ENCODE measurements at places on chromosomes 5 and 9.

DNA sequence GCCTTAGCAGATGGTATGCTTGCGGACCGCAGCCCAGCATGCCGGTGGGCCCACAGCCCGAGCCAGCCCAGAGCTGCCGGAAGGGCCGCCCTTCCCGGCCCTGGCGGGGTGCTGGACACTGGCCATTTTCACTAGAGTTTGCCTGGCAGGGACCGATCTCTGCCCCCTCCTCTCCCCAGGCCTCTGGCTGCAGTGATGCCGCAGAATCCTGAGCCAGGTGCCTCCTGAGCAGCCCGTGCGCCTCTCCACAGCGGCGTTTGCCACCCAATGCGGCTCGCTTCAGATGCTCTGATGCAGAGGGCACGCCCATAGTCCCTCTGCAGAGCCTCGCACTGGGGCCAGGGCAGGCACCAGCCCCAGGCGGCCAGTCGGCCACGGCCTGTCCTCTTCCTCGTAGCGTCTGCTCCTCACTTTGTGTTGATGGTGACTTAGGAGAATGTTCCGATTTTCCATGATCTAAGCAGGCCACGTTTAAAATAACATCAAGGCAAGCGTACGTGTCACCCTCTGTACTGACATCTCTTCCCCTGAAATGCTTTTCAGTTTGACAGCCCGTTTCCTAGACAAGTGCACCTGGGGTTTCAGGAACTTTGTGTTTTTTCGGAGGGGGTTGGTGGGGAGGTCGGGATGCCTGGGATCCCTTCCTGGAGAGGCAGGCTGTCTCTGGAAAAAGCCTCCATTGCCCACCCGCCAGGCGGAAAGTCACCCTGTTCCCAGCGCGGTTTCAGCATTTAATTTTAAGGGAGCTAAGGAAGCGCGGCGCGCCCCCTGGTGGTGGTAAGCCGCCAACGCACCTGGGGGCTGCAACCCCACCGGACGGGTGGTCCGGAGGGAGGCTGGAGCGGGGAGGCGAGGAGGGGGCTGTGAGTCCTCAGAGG, 29.8 kb upstream of the HMCN2 start:
- peak; percentile 42 for DNase-seq

DNA sequence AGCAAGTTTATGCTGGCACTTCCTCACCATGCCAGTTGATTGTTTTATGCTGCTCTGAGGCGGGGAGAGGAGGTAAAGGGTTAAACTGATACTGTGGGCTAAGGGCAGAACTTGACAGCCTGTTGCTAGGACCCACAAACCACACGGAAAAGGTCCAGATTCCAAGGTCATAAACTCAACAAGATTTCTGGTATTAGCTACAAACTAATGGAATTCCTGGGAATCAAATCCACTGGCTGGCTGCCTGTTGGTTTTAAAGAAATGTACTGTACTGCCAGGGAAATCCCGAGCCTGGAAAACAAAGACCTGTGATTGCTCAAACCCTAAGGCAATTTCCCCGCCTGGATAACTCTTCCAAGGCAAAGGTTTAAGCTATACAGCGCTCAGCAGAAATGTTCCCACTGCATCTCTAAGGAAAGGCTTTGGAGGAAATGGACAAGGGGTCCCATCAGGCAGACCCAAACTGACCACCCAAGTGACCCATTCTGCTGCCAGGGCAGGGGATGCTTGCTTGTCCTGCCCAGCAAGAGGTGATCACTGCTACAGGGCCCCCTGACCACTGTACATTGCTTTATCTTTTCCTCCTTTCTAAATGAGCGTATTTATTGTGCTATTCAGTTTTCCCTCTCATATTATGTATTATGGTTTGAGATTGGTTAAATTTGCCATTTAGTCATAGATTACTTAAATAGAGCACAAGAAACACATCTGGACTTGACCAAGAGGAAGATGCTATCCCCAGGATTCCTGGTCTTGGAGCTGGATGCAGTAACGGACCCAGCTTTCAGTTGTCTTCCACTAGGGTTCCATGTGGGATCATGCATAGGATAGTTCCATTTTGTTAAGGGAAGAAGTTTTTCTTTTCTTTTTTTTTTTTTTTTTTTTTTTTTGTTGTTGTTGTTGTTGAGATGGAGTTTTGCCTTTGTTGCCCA, 124.3 kb downstream of the SUSD1 start:
- no peak for DNase-seq

GRCh38 chr9:89592963-89593726, 11.7 kb upstream of the GADD45G start:
- no peak for DNase-seq

- DNase-seq = no peak
Observed at GRCh38 chr9:104896131-104896530, 31.8 kb downstream of the ABCA1 start.

GRCh38 chr9:123487944-123488548, 132.0 kb downstream of the CRB2 start:
- no peak for DNase-seq

GRCh38 chr5:74916831-74917710, 50.9 kb upstream of the FAM169A start:
- DNase-seq = no peak
